Stimulated activated CD4-positive, alpha-beta T cell treated with anti-CD3 and anti-CD28 coated beads, Interleukin-12 subunit alpha, Interleukin-12 subunit beta, amount 100 ng/mL, for 24 hours (primary cell): ENCODE measurements at places on chromosomes 11 and 22.

- DNase-seq = no peak
These were observed 7.3 kb downstream of the CABP7 start for GRCh38 chr22:29727131-29727523.

- no peak for DNase-seq
These were observed 128.3 kb downstream of the TEAD1 start for GRCh38 chr11:12802418-12803085.

GRCh38 chr11:71420455-71421241, 27.5 kb downstream of the DHCR7 start:
- no peak for DNase-seq

- no peak for DNase-seq
These were observed 22.5 kb downstream of the FADS3 start for GRCh38 chr11:61868571-61869428.
